AML-193 (cell line): ENCODE measurements at places on chromosomes 1 and 21.

DNA sequence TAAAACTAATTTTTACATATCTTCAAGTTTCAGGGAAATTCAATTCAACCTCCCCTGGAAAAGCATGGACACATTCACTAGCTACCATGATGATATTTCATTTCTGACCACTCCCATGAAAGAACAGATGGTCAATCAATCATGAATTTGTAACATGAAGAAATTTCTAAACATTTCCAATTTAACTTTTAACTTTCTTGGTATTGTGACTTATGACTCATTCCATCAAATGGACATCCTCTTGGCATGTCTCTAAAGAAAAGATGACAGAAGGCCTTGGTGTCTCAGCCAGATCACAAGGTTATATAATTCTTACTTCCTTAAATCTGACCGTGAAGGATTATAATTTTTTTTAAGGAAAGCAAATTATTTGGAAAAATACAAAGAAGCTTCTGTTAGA is 10.5 kb upstream of the MCOLN3 start:
- DNase-seq: no peak

- peak; percentile 19 for DNase-seq
These were observed 30.7 kb downstream of the EIF2D start for GRCh38 chr1:206581571-206581981.

- DNase-seq: no peak
These were observed 453.7 kb downstream of the TTLL7 start for GRCh38 chr1:83545066-83545862.

DNA sequence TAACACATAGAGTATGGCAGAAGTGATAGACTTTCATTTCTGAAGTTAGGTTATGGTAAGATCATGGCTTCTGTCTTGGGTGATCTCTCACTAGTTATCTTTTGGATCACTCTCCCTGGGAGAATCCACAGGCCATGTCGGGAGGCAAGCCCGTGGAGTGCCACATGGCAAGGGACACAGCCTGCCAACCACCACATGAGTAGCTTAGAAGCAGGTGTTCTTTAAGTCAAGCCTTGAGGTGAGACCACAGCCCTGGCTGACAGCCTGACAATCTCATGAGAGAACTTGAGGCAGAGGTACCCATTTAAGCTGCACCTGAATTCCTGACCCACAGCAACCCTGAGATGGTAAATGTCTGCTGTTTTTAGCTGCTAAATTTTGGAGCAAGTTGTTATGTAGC is 130.4 kb downstream of the KCNN3 start:
- DNase-seq: no peak
